ENCODE measurements at places on chromosomes 2 and 18.

DNA sequence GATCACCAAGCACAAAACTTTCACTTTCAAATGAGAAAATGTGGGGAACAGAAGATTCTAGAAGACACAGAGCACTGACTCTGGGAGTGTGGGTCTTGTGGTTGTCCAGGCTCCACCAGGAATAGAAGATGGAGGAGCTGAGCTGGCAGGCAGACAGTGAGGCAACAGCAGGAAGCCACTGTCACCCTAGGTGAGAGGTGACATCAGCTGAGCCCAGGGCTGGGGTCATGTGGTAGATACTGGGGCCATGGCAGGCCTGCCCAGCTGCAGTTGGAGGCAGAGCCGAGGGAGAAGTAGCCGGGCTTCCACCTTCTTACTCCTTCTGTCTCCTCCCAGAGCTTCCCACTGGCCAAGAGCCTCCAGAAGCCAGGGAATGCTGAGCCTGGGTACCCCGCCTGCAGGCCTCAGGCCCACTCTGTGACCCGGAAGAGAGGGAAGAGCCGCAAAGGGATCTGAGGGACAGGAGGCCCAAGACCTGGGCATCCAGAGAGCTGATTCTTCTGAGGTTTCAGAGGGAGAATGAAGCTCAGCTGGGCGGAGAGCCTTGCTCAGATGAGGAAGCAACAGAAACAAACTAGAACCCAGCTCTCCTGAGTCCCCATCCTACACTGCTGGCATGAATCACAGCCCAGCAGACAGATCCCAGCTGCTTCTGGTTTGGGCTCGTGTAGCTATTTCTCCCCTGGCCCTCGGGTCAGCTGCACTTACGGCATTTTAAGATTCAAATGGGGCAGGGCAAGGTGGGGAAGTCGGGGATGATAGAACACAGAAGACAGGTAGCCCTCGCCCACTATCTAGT, 39.8 kb upstream of the ASAP2 start:
- DNase-seq = no peak

DNA sequence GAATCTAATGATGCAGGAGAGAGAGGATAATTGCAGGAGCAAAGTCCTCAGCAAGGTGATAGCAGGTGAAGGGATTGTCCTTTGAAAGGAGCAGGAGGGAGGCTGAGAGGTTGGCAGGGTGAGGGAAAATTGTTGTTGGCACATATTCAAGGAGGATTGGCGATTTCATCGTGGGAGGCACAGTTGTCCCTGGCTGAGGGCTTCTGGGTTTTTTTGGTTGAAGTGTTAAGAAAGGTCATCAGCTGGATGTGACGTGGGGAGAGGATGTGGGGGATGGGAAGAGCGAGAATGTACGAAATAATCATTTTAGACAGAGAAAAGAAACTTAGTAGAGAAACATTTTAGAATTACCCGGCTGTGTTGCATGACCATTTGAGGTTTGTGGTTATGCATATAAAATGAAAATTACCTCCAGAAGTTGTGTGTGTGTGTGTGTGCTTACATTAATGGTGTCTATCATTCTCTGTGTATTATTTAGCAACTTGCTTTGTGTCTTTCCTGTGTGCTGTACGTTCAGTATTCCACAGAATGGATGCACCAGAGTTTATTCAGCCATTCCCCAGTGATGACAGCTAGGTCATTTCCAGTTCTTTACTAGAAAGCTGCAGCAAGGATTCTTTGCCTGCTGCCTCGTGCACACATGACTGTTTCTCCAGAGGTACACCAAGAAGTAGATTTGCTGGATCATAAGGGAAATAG, 67.6 kb downstream of the SDC1 start:
- no peak for DNase-seq

DNA sequence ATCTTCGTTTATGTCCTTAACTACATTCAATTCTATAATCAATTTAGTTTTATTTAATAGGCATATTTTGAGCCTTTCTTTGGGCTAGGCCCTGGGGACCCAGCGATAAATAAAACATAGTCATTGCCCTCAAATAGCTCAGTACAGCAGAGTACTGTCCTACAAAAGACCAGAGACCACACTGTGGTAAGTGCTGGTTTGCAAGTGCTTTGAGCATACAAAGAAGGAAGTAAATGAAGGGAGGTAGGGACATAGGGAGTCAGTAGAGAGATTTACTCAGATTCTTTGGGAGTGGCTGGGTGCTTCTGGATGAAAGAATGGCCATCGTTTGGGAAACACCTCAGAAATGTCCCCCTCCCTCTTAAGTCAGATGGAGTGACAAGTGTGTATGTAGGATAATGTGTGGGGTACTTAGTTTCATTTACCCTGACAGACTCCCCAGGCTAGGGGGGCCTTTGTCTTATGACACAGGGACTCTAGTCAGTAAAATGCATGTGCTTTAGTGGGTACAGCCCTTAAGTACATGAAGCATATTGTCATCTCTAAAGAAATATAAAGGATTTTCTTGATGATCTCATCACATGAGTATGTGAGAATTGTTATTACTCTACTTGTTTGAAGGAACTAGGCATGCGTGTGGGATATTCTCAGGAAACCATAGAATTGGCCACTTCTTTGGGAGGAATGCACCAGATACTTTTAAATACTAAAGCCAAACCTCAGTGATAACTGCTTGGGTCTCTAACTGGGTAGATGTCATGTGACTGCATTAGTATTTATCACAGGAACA, 35.1 kb downstream of the MAPRE2 start:
- DNase-seq = peak; percentile 87

- DNase-seq = peak; percentile 83
Observed at GRCh38 chr2:20365249-20365817, 14.7 kb upstream of the PUM2 start.

GRCh38 chr2:223884399-223884798, 47.0 kb upstream of the AP1S3 start:
- DNase-seq = peak; percentile 56

DNA sequence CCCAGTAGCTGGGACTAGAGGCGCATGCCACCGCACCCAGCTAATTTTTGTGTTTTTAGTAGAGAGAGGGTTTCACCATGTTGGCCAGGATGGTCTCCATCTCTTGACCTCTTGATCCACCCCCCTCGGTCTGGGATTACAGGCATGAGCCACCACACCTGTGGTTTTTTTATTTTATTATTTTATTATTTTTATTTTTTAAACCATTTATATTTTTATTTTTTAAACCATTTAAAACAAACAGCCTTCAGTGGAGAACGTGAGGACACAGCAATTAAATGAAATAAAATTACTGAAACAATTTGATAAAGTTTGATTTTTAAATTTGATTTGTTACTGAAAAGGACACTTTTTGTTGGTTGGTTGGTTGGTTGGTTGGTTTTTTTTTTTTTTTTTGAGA, 181.0 kb downstream of the AGAP1 start:
- DNase-seq = no peak

DNA sequence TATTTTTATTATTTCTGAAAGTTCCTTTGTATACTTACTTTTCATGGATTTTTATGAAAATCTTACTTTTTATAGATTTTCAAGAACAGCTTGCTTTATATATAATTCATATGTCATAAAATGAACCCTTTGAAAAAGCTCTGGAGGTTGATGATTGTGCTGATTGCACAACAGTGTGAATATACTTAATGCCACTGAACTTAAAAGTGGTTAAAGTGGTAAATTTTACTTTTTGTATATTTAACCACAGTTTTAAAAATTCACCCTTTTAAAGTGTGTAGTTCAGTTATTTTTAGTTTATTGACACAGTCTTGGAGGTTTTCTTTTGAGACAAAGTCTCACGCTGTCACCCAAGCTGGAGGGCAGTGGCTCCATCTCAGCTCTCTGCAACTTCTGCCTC, 8.4 kb downstream of the SANBR start:
- peak; percentile 18 for DNase-seq

- no peak for DNase-seq
Observed at GRCh38 chr2:80330527-80331450, 26.2 kb upstream of the LRRTM1 start.

DNA sequence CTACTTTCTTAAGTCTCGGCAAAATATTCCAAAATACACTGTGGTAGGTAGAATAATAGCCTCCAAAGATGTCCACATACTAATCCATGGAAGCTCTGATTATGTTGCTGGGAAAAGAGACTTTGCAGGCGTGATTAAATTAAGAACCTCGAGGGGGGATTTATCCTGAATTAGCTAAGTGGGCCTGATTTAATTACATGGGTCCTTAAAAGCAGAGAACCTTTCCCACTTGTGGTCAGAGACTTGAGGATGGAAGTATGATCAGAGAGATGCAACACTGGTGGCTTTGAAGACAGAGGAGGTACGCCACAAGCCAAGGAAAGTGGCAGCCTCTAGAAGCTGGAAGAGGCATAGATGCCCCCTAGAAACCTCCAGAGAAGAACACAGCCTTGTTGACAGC, 2.8 kb downstream of the DYM start:
- DNase-seq = no peak

DNA sequence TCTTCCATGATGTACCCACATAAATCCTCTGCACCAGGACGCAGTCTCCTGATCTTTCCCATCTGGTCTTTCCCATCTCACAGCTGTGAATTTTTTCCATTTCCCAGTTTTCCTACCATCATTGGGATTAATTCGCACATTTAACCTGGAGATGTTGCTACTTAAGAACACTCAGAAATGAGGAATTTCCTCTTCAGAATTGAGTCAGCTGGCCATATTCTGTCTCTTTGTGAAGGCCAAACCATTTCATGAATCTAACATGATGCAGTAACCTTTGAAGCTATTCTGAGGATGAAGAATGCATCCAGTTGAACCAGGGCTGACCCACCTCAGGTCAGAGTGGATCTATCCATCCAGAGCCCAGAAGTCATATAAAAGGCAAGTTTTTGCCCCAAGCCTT, 326.8 kb downstream of the SETBP1 start:
- DNase-seq = no peak

DNA sequence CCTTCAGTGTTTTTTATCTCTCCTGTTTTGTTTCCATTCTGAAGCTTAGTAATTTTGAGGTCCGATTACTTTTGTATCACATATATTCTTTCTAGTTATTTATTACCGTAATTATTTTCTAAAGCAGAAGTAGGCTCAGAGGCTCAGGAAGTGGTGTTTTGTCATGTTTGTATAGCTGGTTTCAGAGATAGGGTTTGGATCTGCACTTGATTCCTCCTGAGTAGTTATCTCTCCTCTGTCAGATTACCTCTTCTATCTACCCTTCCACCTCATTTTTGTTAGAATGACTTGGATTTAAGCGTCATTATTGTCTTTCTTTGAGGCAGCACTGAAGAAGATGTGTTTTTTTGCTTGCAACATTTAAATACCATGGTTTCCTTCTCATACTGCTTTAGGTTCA, 95.4 kb downstream of the MTA3 start:
- DNase-seq = no peak

DNA sequence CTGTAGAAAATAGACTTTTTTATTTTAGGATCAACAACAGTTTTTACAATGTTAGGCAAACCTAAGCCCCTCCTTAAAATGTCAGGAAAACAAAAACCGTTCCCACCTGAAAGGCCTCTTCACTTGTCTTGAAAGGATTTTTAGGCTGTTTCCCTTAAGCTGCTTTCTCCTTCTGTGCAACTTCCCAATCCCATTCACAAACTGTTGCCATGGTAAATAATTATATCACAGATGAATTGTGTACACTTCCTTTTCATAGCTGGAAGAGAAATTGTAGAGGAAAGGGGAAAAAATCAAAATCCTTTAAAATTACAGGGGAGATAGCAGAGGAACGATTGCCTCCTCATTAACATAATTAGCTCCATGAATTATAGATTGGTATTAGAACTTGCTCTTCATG, 1488.0 kb upstream of the CELF4 start:
- DNase-seq = no peak

- DNase-seq = peak; percentile 25
Observed at GRCh38 chr18:21853016-21853415, 112.4 kb downstream of the MIB1 start.

GRCh38 chr2:241652142-241652541, 14.6 kb downstream of the ATG4B start:
- no peak for DNase-seq

DNA sequence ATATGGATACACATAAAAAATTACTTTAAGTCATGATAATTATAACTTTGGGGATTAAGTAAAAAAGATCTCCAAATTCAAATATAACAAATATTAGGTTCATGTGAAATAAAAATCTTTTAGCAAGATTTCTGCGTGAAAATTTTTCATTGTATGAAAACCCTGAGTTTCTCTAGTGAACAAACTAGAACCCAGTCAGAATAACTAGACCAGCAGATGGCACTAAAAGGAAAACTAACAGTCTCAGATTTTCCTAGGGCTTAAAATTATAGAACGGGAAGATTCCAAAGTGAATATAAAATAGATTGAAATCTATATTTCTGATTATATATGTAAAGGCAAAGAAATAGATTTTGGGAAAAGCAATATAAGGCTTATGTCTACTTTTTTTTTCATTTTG, 43.3 kb downstream of the TMEM200C start:
- no peak for DNase-seq
